ENCODE measurements at places on chromosomes 2 and 18.

DNA sequence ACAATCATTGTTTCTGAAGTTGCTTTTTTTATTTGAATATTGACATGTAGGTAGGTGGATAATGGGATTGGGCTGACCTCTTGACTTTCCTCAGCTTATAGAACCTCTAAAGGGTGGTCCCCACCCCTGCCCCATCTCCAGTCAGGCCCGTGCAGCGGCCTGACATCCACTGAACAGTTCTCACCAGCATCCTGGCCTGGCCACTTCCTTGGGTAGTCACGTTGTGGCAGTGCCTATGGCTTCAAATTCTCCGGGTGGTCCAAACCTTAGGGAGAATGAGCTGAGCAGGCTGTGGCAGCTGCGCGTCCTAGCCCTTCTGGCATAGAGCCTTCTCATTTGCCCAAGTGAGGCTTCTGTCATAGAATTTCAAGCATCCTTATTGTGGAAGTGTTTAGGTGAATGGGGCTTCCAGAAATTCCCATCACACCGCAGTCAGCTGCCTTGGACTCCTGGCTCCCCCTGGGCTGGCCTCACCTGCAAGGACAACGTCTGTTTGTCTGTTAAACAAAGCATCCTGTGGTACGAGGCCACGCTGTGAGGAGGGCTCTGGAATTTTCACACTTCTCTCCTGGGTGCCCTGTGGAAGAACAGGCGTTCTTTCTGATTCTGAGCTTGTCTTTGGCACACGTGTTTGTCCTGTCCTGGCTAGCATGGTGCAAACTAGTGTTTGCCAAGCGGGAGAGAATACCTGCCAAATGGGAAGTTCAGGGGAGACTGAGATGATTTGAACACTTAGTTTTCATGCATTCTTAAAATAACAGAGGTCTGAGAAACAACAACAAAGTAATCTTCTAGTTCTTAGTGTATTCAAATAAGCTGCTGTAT is 31.8 kb upstream of the OTOS start:
- no peak for DNase-seq

GRCh38 chr2:129117434-129117833 is 798.8 kb upstream of the HS6ST1 start:
- no peak for DNase-seq

GRCh38 chr18:1075322-1075721 is 170.7 kb downstream of the ADCYAP1 start:
- no peak for DNase-seq

DNA sequence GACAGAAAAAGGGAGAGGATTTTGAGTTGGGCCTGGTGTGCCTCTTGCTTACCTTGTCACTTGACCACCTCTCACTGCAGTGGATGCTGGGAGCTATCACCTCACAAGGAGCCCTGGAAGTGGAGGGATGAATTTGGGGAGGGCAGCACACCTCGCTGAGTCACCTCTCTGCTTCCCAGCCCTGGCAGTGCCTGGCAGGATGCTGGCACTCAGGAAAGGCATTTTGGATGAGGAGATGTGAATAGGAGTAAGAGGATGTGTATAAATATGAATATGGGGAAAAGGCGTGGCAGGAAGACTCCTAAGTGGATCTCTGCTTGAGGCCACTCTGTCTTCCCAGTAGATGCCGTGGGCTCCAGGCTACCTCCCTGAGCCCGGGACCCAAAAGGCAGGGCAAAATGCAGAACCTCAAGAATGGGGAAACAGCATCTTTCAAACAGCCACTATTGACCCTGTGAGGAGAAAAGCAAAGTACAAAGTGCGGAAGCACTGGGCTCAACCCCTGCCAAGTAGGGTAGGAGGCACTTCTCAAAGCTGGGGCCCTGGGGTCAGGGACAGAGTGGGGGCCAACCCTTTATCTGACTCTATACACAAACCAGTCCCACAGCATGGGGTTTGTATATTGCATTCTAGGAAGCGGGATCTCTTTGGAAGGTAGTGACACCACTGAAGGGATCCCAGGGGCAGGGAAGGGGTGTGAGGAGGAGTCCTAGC is 164.5 kb upstream of the GLI2 start:
- DNase-seq, result no peak

DNA sequence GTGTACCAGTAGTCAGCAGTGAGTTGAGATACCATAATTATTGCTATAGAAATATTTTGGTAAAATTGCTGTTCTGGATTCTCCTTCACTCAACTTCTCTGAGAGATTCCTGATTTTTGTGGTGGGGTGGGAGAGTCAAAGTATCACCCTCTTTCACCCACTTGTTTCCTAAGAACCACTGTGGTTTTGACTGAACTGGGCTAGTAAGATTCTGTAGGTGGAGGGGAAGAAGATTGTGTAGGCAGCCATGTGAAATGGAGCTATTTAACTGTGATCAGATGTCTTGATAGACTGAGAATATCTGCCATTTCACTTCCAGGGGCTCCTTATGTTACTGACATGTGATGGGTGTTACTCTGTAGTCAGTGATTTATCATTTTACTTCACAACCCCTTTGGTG is 45.3 kb downstream of the BIRC6 start:
- DNase-seq, result no peak

DNA sequence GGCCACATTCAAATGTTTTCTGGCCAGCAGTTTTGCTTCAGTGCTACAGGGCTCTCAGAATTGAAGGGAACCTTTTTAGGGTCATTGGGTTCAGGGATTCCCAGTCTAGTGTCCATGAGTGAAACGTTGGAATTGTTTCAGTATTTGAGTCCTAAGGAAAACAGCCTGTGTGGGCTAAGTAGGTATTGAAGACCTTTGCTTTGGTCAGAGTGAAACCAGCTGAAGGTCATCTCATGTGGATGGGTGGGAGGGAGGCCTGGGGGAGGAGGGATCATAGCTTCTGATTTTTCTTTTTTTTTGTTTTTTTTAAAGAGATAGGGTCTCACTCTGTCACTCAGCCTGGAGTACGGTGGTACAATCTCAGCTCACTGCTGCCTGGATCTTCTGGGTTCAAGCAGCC is 20.2 kb downstream of the B3GNT2 start:
- no peak for DNase-seq

GRCh38 chr2:215280326-215280725 is 31.5 kb upstream of the ATIC start:
- no peak for DNase-seq

Measured in OCI-LY7 (cell line).